ENCODE measurements at places on chromosomes 1 and 21.

GRCh38 chr1:55326496-55327243, 111.5 kb upstream of the USP24 start:
- no peak for DNase-seq

GRCh38 chr1:31679676-31680230, 24.1 kb downstream of the COL16A1 start:
- DNase-seq = no peak

DNA sequence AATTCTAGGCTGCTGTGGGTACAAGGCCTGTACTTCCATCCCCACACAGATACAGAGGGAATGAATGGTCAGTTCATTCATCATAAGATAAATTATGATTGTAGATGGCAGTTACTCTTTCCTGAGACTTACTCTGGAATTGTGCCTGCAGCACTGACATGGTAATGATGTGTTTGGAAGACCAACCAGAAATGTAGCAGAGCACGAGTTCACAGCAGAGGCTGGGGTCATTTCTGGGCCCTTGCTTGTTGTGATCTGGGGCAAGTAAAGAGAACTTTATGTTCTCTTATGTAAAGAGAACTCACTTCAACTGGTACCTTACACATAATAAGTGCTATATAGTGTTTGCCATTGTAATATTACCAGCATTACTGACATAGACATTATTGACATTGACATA, 411.9 kb downstream of the NTNG1 start:
- no peak for DNase-seq

DNA sequence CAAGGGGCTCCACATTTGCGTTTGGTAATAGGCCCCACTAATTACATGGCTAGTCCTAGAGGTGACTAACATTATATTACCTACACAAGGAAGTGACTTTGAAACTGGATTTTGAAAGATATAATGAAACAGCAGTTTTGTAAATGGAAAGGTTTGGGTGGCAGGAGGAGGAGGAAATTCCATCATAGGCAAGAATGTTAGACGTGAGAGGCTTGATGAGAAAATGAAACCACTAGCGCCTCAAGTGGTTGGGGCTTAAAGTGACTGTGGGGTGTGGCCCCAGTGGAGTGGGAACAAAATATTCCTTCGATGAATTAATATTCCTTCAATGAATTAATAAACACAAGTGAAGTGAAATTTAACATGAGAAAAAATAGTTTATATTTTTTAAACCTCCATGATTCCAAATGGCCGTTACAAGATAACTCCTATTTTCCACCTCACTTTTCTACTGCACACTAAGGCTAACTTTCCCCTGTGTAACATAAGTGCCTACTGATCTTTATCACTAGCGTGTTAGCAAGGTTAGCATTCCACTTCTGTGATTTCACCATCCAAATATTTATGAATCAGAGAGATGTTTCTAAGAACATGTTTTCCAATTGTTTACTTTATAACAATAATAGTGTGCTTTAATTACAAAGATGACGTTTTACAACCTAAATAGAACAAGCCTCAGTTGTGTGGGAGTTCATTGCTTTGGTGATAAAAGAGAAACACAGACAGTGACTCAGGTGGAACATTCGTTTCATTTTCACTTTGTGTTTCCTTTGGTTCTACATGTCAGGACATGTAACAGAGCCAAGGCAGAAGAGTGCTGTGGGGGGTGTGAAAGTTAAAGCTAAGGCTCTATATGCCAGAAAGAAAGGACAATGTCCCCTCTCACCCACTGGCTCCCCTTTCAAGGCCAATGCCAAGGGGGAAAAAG, 12.5 kb upstream of the ATF3 start:
- peak; percentile 28 for DNase-seq

DNA sequence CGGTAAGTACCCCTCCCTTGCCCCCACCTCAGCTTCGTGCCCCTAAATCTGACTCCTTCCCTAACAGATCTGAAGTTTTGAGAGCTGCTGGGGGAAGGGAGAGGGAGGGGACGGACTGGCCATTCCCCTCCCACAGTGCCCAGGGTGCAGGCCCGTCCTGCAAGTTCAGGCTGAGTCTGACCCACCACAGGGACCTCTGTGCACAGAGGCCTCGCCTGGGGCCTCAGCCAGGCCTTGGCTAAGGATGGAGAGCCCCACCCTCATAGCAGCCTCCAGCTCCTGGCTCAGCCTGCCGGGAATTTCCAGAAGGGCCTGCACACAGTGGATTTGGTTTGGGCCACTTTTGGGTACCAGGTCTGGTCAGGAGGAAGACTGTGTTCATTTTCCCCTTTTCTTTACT, 31.2 kb upstream of the TNFRSF1B start:
- DNase-seq = no peak

DNA sequence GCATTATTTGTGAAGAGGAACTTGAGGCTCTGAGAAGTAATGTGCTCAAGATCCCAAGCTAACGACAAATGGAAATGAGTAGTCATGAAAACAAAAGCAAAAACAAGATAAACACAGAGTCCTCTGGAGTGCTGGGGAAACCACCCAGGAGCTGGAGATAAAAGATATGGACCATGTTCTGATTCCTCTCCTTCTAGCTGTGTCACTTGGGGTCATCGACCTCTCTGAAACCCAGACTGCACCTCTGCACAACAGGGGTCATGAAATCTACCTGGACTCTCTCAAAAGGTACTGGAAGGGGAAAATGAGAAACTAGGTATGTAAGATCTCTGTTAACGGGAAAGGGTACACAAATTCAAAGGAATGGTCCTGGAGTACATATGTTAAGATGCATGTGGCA, 6.5 kb downstream of the PGLYRP4 start:
- DNase-seq = no peak

- no peak for DNase-seq
These were observed 22.9 kb downstream of the SPEN start for GRCh38 chr1:15870421-15870820.

DNA sequence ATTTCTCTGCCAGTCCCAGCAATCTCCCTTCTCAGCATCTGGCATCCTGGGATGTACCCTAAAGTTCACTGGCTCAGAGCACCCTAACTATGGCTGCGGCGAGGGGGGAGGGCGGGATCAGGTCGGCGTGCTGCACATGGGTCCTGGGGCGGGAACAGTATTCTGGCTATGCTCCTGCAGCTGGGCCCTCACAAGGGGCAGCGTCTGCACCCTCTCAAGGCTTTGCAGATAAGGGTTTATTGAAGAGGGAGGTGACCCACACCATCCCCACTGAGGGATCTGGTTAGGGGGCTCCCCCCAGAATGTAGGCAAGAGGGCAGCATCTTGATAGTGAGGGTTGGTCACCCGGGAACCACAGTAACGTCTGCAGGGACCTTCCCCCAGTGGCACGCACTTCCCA, 44.9 kb upstream of the PCBP3 start:
- DNase-seq = no peak

GRCh38 chr1:172350856-172351255, 69.6 kb upstream of the C1orf105 start:
- no peak for DNase-seq

DNA sequence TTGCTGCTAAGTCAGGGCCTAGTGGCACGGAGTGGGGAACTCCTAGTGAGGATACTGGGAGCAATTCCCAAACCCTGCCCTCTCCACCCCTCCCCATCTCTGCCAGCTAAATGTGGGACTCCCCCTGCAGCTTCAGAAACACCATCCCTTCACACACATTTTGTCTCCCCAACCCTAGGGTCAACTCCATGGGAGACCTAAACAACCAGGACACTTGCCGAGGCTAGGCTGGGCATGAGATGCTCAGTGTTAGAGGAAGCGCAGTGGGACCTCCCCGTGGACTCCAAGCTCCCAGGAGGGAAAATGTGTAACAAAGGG, 1.5 kb downstream of the RNF186 start:
- no peak for DNase-seq

DNA sequence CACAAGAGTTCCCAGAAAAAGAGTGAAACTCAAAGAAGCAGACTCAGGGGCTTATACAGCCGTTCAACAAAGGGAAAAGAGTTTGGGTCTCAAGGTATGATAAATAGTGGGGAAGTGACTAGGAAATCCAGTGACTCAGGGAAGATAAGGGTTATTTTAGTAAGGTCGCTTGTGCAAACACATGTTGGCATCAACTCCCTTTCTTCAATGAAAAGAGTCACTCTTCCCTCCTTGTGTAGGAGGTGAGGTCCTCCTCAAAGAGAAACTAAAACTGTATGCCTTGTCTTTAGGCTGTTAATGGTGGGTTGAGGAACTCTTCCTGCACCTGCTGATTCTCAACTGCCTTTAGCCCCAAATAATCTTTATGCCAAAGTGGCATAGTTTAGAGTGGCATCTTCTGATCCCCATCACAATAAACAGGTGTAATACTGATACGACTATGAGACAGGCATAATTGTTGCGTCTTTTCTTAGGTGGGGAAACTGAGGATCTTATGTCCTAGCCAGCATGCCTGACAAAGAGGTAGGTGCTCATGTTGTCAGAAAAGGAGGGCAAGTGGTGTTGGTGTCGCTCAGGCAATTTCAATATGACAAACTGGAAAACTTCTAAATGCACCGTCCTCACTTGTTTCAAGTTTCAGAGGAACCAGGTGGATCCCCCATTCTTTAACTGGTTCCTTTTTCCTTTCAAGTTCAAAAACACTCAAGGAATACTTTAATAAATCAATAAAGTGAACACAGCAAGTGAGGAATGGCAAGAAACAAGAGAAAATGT, 294.1 kb upstream of the RUNX1 start:
- DNase-seq = no peak

DNA sequence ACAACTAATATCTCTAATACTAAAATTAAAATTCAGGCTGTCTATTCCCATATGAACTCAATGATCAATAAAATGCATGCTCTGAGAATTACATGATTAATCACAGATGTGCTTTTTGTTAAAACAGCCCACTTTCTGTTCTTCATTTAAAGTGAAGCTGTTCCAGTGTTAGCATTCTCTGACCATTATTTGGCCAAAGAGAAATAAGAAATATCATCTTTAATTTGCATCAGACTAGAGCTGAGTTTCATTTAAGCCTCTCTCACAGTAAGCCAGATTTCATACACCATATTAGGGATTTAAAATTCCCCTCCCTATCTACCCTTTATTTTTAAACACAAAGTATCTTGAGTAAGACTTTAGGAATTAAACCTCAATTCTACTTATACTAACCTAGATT, 261.6 kb downstream of the TPR start:
- no peak for DNase-seq

- no peak for DNase-seq
These were observed 21.8 kb downstream of the PROX1 start for GRCh38 chr1:214009423-214010196.

DNA sequence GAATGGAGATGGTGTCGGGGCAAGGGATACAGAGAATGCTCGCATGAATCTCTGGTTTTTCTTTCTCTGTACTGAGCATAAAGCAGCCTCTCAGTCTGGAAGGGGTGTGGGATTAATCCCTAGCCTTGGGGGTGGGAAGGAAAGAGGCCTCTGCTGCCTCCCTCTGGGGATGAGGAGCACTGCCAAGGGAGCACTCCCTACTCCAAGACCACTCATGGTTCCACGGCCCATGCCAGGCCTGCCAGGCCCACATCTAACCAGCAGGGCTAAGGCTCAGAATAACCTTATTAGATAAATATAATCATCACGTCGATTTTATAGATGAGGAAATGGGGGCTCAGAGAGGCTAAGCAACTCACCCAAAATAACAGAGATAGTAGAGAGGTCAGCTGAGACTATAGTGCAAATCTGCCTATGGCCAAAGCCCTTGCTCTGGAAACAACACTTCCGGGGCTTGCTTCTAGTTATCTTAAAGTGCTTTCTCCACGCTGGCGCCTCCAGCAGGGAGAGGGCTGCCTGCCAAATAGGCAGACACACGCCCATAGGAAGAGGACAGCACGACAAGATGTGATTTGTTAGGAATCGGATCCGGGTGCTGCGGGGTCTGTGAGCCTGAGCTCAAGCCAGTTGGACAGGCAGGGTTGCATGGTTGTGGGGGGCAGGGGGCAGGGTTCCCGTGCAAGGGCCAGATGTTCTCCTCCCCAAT, 522 bp downstream of the TEX35 start:
- DNase-seq = no peak

- DNase-seq = no peak
These were observed 49.9 kb downstream of the CBS start for GRCh38 chr21:43025636-43026180.

DNA sequence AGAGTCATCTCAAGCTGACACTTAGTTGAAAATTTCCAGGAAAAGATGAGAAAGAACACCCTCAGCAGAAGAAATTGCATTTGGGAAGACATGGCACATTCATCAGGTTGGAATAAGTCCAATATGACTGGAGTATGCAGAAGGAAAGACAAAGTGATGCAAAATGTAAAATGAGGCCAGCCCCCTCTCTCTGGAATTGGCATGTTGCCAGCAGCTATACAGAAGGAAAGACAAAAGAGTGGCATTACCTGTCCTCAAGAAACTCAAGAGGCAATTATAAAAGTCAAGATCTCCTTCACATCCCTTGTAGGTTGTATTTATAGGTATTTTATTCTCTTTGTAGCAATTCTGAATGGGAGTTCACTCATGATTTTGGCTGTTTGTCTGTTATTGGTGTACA, 426.3 kb downstream of the AGBL4 start:
- DNase-seq = no peak

GRCh38 chr1:93679546-93679945, 2.1 kb downstream of the BCAR3 start:
- DNase-seq = no peak

DNA sequence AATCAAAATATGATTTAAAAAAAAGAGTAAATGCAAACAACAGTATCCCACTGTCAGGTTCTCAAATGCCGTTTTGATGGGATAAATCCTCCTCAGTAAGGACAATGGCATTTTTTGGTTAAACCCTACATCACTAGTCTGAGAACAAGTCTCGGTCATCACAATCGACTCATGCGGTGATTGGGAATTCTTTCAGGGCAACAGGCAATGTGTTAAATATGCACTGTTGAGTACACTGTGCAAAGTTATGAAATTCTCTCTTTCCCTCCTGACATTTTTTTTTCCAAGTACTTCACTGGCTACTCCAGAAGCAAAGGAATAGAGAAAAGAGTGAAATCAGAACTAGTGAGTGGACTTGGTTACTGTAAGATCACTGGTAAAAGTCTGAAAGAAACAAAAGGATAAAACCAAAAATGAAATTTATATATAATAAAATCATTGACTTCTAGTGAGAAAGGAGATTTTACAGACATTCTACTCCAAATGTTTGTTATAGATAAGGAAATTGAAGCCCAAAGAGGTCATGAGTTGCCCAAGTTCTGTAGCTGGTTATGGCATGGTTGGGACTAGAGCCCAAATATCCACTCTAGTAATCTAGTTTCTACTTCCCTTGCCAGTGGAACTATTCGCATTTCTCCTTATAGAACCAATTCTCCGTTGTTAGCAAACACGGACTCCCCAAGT, 111.3 kb downstream of the TGFBR3 start:
- no peak for DNase-seq
